Stimulated activated CD4-positive, alpha-beta T cell treated with anti-CD3 and anti-CD28 coated beads, Interleukin-1b, Interleukin-23, amount 100 ng/mL, for 24 hours (primary cell): ENCODE measurements at places on chromosomes 1 and 21.

GRCh38 chr1:31243501-31244286, 4.0 kb upstream of the NKAIN1 start:
- DNase-seq: no peak

- DNase-seq: no peak
Measured at GRCh38 chr21:43979654-43980053, 32.5 kb upstream of the TRAPPC10 start.

GRCh38 chr1:167099851-167100250, 6.0 kb downstream of the STYXL2 start:
- DNase-seq: no peak

DNA sequence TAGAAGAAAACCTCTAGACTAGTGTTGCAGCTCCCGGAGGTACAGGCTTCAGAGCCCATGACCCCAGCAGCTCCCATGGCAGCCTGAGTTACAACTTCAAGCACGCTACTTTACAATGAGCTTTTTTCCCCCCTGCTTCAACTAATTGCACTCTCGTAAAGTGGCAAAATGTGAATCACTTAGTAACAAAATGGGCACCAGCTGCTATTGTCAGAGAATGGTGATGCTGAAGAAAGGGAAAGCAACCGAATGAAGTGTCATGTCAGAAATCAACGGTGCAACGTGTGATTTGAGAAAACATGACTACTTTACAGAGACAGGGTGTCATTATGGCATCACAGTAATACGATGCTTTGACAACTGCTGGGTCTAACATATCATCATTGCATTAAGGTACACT, 40.5 kb downstream of the ESRRG start:
- DNase-seq: no peak

DNA sequence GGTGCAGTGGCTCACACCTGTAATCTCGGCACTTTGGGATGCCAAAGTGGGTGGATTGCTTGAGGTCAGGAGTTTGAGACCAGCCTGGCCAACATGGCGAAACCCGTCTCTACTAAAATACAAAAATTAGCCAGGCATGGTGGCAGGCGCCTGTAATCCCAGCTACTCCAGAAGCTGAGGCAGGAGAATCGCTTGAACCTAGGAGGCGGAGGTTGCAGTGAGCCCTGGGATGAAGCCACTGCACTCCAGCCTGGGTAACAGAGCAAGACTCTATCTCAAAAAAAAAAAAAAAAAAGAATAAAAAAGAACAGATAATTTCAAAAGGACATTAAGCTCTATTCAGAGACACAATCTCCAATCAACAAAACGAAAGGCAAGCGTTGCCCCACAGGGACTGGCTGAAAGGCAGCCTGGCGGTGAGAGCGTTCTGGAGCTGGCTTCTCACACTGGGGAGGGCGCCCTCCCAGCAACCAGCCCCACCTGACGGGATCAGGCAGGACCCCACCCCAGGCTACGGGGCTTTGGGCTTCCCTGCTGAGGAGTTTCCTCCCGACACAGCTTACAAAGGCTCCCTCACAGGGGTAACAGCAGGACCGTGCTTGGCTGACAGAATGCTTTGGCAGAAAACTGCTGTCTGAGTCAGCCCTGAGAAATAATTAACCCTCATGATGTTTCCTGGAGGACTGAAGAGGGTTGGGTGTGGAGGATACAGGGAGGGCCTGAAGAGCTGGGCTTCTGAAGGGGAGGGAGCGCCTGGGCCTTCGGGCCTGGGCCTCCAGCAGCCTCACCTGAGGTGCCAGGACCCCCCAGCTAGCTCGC, 31.1 kb upstream of the SRP9 start:
- no peak for DNase-seq
